ENCODE measurements at places on chromosomes 12 and 14.

DNA sequence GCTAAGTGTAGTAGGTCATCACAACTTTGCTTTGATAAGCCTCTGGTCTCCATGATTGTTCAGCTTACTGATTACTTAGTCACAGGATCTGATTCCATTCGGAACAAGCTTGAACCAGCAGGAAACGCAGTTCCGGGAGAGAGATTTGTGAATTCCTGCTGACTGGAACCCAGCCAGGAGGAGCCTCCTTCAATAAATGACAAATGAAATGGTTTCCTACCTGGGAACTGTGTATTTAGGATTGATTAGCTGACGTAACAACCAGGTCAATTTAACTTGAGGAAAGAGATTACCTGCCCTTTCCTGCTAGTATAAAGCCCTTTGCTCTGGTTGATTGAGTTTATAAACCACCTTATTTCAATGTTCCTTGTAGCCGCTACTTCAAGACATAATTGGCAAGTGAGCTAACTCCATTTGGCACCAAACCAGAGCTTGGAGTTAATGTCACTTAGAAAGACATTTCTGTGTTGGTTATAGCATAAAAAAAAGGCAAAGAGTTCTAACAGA lies 35.1 kb upstream of the KCNH3 start:
- peak; percentile 36 for DNase-seq

DNA sequence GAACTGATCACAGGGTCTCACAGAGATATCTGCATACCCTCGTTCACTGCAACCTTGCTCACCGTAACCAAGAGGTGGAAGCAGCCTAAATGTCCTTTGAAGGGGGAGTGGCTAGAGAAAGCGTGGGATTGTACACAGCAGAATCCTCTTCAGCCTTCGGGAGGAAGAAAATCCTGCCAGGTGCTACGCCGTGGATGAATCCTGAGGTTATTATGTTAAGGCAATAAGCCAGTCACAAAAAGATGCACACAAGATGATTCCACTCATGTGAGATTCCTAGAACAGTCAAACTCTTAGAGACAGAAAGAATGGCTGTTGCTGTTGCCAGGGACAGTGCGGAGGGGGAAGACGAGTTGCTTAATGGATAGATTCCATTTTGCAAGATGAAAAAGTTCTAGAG lies 39.6 kb upstream of the SFSWAP start:
- DNase-seq, result no peak

DNA sequence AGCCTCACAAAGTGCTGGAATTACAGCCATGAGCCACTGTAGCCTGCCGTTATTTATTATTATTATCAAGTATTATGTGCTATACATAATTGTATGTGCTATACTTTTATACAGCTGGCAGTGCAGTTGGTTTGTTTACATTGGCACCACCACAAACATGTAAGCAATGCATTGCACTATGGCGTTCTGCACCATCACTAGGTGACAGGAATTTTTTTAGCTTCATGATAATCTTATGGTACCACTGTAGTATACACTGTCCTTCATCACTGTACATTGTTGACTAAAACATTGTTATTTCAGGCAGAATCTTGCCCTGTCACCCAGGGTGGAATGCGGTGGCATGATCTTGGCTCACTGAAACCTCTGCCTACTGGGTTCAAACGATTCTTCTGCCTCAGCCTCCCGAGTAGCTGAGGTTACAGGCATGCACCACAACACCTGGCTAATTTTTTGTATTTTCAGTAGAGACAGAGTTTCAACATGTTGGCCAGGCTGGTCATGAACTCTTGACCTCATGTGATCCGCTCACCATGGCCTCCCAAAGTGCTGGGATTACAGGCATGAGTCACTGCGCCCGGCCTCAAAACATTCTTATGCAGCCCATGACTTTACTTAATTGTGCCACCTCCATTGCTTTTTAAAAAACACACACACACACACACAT lies 17.1 kb downstream of the MRPL42 start:
- DNase-seq, result peak; percentile 30

GRCh38 chr14:30791522-30792351 lies 82.6 kb upstream of the COCH start:
- DNase-seq, result no peak

GRCh38 chr12:49887091-49887490 lies 16.6 kb downstream of the FAIM2 start:
- no peak for DNase-seq

DNA sequence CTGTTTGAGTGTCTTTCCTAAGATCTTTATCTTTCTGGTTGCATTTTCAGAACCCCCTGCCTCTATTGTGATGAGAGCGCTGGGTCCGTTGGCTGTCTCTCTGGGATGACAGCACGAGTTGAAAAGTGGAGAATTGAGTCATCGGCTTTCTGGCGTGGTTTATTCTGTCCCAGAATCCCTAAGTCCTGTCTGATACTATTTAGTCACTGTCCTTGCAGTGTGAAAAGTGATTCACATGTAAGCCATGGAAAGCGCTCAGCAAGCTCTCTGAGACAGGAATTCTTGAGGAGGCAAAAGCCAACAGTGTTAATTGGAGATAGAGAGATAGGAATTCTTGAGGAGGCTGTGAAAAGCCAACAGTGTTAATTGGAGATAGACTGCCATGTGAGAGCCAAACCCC lies 121.7 kb downstream of the CHST11 start:
- no peak for DNase-seq

DNA sequence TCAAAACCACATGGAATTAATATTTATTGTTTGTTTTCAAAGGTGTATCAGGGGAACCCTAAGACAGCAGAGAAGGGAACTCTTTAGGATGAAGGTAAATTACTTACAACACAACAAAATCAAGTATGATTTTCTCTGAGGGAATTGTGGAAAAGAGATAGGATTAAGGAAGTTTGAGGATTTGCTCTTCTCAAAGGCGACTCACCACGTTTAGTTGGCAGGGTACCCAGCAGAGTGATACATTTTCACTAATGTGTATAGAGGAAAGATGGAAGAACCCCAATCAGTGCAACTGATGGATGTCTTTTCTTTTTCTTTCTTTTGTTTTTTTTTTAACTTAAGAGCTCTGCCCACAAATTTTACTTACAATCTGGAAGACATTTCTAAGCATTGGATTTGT lies 499.2 kb downstream of the CCER1 start:
- DNase-seq, result no peak

All from LNCaP clone FGC (cell line).